RPMI7951 (cell line): ENCODE measurements at places on chromosomes 1 and 21. TPM values are rescaled to one million over a fixed set of nuclear protein-coding genes. Genes with fewer than 3 reads are reported as not detected.

Gene LCE1E
- total RNA-seq: not detected in 2 replicates

Gene CD48
- total RNA-seq: not detected in 2 replicates

Gene DCDC2B
- total RNA-seq: not detected in 2 replicates

Gene TMEM63A
- 7.6 and 8.2 TPM in 2 replicates for total RNA-seq
